ENCODE measurements at places on chromosomes 4 and X. TPM values are rescaled to one million over a fixed set of nuclear protein-coding genes. Genes with fewer than 3 reads are reported as not detected.

PAGE2 gene
- not detected for total RNA-seq

CXCL8 gene
- total RNA-seq: not detected

RIPPLY1 gene
- total RNA-seq: not detected

AWAT2 gene
- total RNA-seq: not detected

MID2 gene
- 7.4 TPM for total RNA-seq

TDO2 gene
- not detected for total RNA-seq

All from activated CD8-positive, alpha-beta T cell treated with anti-CD3 and anti-CD28 coated beads for 36 hours (primary cell).